ENCODE measurements at places on chromosomes 5 and 9.
A peak's percentile ranks its signal among the peaks of the same experiment; 100 is the strongest.

- DNase-seq, result no peak
These were observed 752.1 kb downstream of the DTWD2 start for GRCh38 chr5:118236108-118236849.

GRCh38 chr5:87997662-87998061 is 271.0 kb downstream of the TMEM161B start:
- DNase-seq, result no peak

GRCh38 chr5:141001844-141002604 is 35.7 kb downstream of the PCDHAC2 start:
- peak; percentile 45 for DNase-seq

GRCh38 chr9:12785260-12785770 is 10.5 kb downstream of the LURAP1L start:
- no peak for DNase-seq

GRCh38 chr9:68974901-68975300 is 39.0 kb downstream of the PRKACG start:
- no peak for DNase-seq

GRCh38 chr5:126062398-126063221 is 360.6 kb upstream of the GRAMD2B start:
- no peak for DNase-seq

GRCh38 chr5:74041913-74042312 is 415.9 kb downstream of the ARHGEF28 start:
- DNase-seq, result no peak

- DNase-seq, result no peak
These were observed 14.1 kb downstream of the BTNL9 start for GRCh38 chr5:181054138-181054537.

DNA sequence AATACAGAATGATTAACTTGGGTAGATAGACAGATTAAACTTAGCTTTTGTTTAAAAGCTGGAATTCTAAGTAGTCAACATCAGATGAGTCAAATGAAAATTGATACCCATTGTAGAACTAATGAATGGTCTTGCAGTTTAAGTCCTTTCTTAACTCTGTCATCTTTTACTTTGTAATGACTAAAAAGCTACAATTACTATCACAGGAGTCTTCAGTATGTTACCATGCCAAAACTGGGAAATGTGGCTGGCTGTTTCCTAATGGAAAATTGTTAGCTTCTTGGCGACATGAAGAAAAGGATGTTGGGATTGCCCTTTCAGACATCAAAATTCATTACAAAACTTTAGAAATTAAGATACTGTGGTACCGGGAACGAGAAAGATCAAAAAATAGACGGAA is 20.2 kb upstream of the ANXA1 start:
- no peak for DNase-seq

DNA sequence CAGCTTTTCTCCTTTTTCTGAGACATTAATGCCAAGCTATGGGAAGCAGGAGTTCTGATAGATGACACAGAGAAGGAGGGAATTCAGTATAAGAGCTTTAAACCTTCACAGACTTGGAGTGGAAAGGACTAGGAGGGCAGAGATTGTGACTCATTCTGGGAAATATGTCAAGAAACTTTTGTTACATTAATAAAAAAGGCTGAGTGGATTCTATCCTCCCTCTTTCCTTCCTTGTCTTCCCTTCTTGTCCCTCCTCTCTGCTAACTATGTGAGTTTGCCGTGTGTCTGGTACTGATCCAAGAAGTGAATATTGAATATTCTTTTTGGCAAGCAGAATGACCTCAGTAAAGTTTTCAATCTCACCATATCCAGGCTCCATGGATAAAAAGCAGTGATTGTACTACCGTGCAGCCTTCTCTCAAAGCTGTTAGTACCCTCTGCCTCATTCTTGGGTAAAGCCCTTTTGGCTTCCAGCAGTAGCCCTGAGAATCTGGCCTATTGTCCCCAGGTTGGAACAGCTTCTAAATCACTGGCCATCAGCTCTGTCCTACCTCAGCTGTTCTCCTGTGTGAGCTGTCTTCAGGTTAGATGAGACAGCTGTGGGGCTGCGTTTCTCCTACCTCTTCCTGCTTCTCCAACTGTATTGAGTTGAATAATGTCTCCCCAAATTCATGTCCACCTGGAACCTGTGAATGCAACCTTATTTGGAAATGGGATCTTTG is 73.9 kb downstream of the ATG10 start:
- no peak for DNase-seq

- no peak for DNase-seq
These were observed 44.1 kb upstream of the ANKRD33B start for GRCh38 chr5:10519729-10520128.

GRCh38 chr9:34085581-34086500 is 37.2 kb upstream of the UBAP2 start:
- DNase-seq, result no peak

All from right forelimb (tissue), 1 donor.